ENCODE measurements at places on chromosomes 2 and 18. TPM values are rescaled to one million over a fixed set of nuclear protein-coding genes. Genes with fewer than 3 reads are reported as not detected.
A peak's percentile ranks its signal among the peaks of the same experiment; 100 is the strongest.

EPB41L3 gene
- total RNA-seq, result not detected

FAP gene
- total RNA-seq, result not detected

VSNL1 gene
- not detected for total RNA-seq

SCYGR4 gene
- total RNA-seq, result not detected

C1GALT1C1L gene
- not detected for total RNA-seq

POTEE gene
- 1.6 TPM for total RNA-seq

CRYBA2 gene
- total RNA-seq, result not detected

GRCh38 chr2:239392688-239393387 lies 8.0 kb downstream of the HDAC4 start:
- DNase-seq, result no peak
- no peak overlapping the region for H3K27ac ChIP-seq
- H3K36me3 ChIP-seq, result no peaks in the 10 kb centered on the region
- peaks cover 7% of the 10 kb centered on the region for H3K4me1 ChIP-seq
- no peak overlapping the region for H3K4me3 ChIP-seq

DNA sequence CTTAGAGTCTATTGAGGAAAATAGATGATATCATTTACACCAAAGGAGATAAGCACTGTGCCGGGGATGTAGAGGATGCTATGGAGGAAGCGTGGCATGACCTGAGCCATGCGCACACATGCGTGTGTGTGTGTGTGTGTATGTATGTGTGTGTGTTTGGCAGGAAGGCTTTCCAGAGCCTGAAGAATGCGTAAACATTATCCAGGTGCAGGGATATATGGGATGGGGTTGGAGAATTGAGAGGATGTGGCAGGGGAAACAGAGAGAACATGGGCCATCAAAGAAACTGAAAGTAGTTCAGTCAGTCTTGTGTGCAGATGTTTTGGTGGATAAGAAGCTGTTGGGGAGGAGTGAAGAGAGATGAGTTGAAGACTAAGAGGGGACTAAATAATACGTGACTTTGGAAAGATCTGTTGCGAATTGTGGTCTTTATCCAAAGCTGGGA lies 9.3 kb upstream of the STAT1 start:
- peaks cover 28% of the 10 kb centered on the region for H3K4me1 ChIP-seq
- H3K4me3 ChIP-seq, result no peak overlapping the region
- peaks cover 20% of the 10 kb centered on the region for H3K36me3 ChIP-seq
- no peak overlapping the region for H3K27ac ChIP-seq

DNA sequence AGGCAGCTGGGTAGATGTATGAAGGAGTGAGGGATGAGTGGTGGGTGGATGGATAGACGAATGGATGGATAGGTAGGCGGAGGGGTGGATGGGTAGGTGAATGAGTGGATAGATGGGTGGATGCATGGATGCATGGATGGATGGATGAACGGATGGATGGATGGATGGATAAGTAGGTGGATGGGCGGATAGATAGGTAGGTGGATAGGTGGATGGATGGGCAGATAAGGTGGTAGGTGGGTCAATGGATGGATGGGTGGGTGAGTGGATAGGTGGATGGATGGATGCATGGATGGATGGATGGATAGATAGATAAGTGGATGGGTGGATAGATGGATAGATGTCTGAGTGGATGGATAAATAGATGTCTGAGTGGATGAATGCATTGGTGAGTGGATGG lies 30.1 kb downstream of the MLPH start:
- no peaks in the 10 kb centered on the region for H3K4me1 ChIP-seq
- no peak for DNase-seq
- no peak overlapping the region for H3K4me3 ChIP-seq
- H3K27ac ChIP-seq, result no peak overlapping the region
- no peaks in the 10 kb centered on the region for H3K36me3 ChIP-seq

GRCh38 chr2:72138921-72139381 lies 8.7 kb downstream of the CYP26B1 start:
- peaks cover 4% of the 10 kb centered on the region for H3K27me3 ChIP-seq
- H3K4me1 ChIP-seq, result no peaks in the 10 kb centered on the region
- no peak overlapping the region for H3K27ac ChIP-seq
- DNase-seq, result peak; percentile 40
- H3K36me3 ChIP-seq, result no peaks in the 10 kb centered on the region
- no peak overlapping the region for H3K4me3 ChIP-seq

DNA sequence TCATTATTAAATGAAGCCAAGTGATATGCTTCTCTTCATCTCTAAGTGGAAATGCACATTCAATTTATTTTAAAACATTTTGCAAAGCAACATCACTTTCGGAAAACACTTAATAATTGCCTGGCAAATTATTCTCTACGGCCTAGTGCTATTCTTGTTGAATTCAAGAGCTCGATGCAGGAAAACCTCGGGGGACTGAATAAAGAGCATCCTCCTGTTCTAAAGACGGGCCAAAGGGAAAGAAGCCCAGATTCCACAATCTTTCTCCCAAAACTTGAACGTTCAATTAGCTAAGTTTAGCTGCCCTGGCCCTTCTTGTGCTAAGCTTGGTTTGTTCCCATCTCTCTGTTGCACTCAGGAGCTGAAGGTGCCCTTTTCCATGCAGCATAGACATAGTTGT lies 23.2 kb upstream of the SEH1L start:
- H3K27me3 ChIP-seq, result peaks cover 9% of the 10 kb centered on the region
- no peak for DNase-seq
- H3K27ac ChIP-seq, result no peak overlapping the region

DNA sequence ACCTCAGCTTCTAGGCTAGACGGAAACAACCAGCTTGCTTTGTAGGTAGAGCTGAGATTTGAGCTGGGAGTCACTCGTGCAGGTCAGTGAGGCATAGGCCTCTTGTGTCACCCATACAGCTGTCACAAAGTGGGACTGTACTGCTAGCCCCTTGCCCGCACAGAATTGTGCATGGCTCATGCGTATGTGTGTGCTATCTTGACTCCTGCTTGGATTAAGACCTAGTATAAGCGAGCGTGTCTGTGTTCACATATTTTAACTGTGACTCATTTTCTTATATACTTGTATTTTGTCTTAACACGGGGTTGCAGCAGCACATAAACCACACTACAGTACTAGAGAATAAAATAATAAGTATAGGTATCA lies 20.1 kb downstream of the CEP68 start:
- H3K4me3 ChIP-seq, result no peak overlapping the region
- no peaks in the 10 kb centered on the region for H3K27me3 ChIP-seq
- peaks cover 4% of the 10 kb centered on the region for H3K36me3 ChIP-seq

- DNase-seq, result no peak
- H3K4me1 ChIP-seq, result no peaks in the 10 kb centered on the region
- no peaks in the 10 kb centered on the region for H3K36me3 ChIP-seq
- H3K27me3 ChIP-seq, result no peaks in the 10 kb centered on the region
These were observed 301.1 kb downstream of the ERBB4 start for GRCh38 chr2:212237350-212238095.

DNA sequence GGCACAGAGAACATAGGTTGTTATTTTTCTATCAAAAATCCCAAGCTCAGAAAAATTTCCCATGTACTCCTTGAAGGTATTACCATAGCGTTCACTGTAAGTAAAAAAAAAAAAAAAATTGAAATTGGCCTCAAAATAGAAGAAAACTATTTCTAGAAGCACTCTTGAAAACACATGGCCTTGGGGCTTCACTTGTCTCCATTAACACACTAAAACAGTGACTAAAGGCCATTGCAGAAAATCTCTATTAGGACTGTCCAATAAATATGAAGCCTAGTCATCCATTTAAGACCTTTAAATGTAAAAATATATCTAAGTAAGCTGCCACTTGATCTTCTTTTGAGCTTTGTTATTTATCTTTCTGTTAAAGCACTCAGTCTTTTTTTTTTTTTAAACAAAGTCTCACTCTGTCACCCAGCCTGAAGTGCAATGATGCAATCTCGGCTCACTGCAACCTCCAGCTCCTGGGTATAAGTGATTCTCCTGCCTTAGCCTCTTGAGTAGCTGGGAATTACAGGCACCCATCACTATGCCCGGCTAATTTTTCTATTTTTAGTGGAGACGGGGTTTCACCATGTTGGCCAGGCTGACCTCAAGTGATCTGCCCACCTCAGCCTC lies 35.8 kb downstream of the CCDC68 start:
- H3K4me3 ChIP-seq, result no peak overlapping the region
- no peak for DNase-seq
- no peaks in the 10 kb centered on the region for H3K4me1 ChIP-seq
- no peaks in the 10 kb centered on the region for H3K36me3 ChIP-seq
- H3K27ac ChIP-seq, result no peak overlapping the region
- peaks cover 3% of the 10 kb centered on the region for H3K27me3 ChIP-seq

GRCh38 chr2:191038241-191038725 lies 24.3 kb upstream of the STAT1 start:
- peak overlapping the region; percentile 67 for H3K4me3 ChIP-seq
- DNase-seq, result no peak
- H3K36me3 ChIP-seq, result peaks cover 31% of the 10 kb centered on the region
- H3K27me3 ChIP-seq, result no peaks in the 10 kb centered on the region

DNA sequence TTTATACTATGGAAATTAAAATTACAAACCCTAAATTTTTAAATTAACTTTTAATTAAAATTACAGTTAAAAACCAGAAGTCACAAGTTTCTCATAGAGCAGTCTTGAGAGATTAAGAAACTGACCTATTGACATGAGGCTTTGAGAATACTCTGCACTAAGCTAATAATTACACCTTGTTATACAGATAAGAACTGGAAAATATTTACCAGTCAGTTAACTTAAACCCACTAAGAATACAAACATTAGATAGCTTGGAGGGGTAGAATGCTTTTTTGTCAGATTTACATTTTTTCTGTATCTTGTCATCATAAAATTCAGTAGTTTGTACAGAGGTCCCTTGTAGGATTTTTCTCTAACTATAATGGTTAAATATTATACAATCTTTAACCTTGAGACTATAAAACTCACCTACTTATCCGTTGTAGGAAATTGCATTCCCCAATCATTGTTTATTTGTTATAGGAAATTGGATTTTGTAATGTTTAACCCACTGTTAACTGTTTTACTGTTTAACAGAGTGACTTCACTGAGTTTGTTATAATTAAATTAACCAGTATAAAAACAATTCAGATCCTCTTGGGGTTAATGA lies 219.7 kb upstream of the PKDCC start:
- peaks cover 33% of the 10 kb centered on the region for H3K27me3 ChIP-seq
- no peak for DNase-seq
- H3K27ac ChIP-seq, result no peak overlapping the region
- no peak overlapping the region for H3K4me3 ChIP-seq

DNA sequence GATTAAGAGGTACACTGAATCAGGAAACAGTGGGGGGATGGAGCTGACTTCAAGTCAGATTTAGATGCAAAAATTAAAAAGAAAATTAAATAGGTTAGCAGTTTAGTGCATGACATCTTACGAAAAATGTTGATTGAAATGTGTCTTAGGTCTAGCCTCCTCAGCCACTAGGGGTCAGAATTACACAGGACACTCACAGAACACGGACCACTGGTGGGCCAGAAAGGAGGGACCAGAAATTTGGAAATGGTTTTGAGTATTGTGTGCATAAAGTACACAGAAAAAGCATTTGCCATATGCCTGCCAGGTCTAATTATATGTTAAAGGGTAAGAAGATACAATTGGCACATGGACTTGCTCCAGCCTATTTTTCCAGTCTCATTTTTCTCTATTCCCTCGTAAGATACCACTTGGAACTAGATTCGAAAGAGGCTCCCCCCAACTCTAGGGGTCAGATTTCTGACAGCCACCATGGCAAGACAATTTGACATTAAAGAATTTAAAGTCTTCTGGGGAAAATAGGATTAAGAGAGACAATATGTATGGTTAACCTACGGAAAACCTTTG lies 550.2 kb upstream of the SETBP1 start:
- no peaks in the 10 kb centered on the region for H3K4me1 ChIP-seq
- DNase-seq, result no peak
- no peak overlapping the region for H3K27ac ChIP-seq
- H3K4me3 ChIP-seq, result no peak overlapping the region

DNA sequence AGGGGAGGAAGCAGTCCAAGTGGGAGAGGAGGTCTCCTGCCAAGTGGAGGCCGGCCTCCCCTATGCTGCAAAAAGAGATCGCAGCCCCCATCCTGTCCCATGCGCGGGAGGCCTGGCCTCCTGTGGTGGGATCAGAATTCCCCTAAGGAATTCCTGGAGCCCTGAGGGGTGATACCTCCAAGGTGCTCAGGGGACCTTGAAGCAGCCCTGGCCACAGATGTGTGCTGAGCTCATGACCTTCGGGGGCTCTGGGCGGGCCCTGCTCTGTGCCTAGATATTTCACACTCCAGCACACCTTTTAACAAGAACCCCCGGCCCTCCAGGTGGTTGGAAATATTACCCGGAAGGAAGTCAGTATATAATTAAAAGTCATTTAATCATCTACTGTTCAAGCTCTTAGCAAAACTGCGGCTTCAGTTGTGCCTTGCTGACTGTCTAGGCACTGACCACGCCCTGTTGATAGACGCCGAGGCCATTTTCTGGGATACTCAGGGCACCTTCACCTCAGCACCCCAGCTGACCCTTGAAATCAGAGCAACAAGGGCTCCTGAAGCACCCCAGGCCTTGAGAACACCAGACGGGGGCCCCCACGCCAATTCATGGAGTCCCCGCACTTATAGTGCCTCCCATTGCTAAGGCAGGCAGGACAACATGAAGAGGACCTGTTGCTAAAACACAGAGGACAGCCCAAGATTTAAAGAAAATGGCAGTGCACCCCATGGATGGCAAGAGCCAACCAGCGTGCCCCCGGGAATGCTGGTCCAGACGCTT lies 119.1 kb downstream of the NDUFA10 start:
- H3K36me3 ChIP-seq, result no peaks in the 10 kb centered on the region
- no peak overlapping the region for H3K27ac ChIP-seq
- H3K27me3 ChIP-seq, result no peaks in the 10 kb centered on the region
- H3K4me3 ChIP-seq, result no peak overlapping the region

DNA sequence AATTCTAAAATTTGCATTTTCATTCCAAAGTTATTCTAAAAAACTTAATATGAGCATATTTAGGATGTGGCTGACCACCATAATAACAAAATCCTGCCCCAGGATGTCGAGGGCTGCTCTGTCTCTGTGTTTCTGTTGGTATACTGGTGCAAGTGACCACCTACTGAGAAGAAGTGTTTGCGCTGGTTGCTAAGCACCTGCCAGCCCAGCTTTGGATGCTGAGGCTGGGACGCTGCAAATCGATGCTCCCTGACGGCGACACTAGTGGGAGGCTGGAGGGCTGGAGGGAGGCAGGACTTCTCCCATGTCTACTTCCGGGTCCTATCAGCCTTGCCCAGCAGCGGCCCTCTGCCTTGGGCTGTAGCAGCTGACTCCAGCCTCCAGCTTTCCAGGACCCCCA lies 45.0 kb downstream of the LAMA1 start:
- no peak overlapping the region for H3K27ac ChIP-seq
- H3K4me1 ChIP-seq, result no peaks in the 10 kb centered on the region
- DNase-seq, result no peak
- no peak overlapping the region for H3K4me3 ChIP-seq
- H3K36me3 ChIP-seq, result no peaks in the 10 kb centered on the region

GRCh38 chr2:40400336-40400953 lies 51.4 kb downstream of the SLC8A1 start:
- no peak overlapping the region for H3K4me3 ChIP-seq
- H3K27ac ChIP-seq, result no peak overlapping the region
- H3K36me3 ChIP-seq, result peaks cover 5% of the 10 kb centered on the region
- H3K27me3 ChIP-seq, result no peaks in the 10 kb centered on the region
- no peaks in the 10 kb centered on the region for H3K4me1 ChIP-seq

- no peak overlapping the region for H3K4me3 ChIP-seq
- H3K27me3 ChIP-seq, result no peaks in the 10 kb centered on the region
- H3K36me3 ChIP-seq, result no peaks in the 10 kb centered on the region
These were observed 51.5 kb upstream of the LYPD6 start for GRCh38 chr2:149278872-149279264.

GRCh38 chr18:28040716-28041115 lies 136.2 kb downstream of the CDH2 start:
- no peaks in the 10 kb centered on the region for H3K4me1 ChIP-seq
- no peak overlapping the region for H3K4me3 ChIP-seq
- H3K27me3 ChIP-seq, result no peaks in the 10 kb centered on the region
